ENCODE measurements at places on chromosomes 16 and 17. TPM values are rescaled to one million over a fixed set of nuclear protein-coding genes. Genes with fewer than 3 reads are reported as not detected.

OR1F1 gene
- total RNA-seq: not detected

FNDC8 gene
- total RNA-seq: not detected

GUCY2D gene
- not detected for total RNA-seq

DNA sequence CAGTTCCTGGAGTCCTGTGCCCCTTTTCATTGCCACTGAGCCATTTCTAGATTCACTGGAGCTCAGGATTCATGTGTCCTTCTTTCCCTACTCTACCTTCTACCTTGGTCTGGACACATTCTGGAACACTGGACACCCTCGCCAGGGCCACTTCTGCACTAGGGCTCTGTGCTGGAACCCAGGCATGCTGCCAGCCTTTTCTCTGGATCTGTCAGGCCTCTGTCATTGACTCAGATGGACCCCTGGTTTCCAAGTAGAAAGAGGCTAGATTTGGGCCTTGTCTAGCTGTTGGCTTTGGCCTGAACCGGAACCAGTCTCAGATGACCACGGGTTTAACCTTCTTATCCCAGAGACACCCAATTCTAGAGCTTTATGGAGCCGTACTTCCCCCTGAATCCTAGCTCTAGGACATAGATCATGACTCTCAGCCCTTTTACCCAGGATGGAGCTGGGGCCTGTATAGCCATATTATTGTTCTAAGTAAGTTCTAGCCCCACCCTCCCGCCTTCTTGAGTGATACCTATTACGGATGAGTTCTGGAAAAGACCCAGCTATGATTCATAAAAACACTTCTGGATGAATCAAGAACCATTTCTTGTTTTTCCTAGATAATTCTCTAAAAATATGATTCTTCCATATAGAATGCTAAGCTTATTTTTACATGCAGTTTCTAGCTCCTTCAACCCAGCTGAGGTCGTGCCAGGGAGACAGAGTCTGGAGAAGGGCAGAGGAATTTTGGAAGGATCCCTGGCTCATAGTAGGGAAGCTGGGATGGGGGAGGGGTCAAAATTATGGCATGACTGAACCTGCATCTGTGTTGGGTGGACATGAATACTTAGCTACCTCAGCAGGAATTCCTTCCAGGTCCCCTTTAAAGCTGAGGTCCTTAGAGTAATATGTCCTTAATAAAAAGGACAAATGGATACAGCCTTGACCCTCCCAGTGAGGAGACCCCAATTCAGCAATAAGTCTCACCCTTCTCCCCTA is 1.1 kb upstream of the CHRNB1 start:
- no peak for DNase-seq

DNA sequence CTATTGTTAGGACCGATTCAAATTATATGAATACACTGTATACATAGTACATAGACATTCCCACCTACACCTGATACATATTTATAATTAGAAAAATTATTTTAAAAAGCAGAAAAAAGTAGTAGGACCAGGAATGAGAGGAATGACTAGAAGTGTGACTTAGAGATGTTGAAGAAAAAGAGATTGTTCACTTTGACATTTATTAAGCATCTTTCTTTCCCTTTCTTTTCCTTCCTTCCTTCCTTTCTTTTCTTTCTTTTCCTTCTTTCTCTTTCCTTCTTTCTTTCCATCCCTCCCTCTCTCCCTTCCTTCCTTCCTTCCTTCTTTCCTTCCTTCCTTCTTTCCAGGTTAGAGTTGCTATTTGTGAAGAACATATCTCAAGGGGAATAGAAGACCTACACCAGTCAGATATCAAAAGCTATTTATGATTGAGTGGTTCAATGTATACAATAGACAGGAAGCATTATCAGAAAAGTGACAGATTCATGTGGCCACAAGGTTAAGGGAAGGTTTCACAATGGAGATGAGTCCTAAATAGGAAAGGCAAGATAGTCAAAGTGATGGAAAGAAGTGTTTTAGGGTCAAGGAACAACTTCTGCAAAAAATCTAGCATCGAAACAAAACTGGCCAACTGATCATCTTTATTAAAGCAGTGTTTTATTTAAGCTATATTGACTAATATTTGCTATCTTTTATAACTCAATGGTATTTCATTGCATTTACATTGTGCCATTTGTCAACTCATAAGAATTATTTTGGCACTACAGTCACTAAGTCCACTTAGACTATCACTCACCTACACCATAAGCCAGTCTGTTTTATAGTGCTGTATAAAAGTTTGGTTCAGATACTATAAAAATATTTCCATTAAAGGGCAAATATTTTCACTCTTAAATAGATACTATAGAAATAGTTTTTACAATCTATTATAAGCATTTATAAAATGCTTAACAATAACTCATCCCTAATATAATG is 54.1 kb upstream of the NACA2 start:
- DNase-seq: no peak

- no peak for DNase-seq
These were observed 860.4 kb upstream of the SOX9 start for GRCh38 chr17:71260366-71260940.

DNA sequence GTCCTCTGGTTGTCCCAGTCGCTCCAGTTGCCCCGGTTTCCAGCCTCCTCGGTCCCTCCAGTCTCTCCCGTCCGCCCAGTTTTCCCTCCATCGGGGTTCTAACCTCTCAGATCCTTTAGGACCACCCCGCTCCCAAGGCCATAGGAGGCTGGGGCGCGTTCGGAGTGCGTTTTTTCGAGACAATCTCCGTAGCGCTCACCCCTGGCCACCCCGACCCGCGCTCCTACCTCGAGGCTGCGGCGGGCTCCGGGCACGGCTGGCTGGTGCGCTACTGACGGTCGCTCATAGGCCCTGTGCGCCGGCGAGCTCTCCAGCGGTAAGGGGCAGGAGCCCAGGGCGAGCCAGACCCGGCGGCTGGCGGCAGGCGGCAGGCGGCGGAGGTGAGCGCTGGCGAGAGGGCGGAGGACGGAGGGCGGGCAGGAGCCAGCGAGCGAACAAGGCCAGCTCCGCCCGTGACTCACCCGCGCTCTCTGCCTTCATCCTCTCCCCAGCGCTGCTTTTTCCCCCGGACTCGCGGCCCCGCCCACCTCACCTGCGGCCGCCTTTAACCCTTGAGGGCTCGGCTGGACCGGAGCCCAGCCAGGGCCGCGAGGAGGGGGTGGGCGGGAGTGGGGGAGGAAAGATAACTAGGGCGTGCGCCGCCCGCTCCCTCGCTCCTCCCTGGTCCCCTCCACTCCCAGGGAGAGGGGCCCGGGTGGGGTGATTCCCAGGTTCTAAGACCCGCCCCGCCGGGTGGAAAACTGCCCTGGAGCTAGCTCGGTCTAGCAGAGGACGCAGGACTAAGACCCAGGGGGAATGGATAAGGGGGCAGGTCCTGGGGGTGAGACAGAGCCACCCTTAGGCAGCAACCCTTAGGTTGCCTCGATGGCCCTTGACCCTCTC is at the start of gene SP6:
TSS of gene SP6 (minus strand) at position 472 of the 882 bp plus-strand sequence. CDS start 2,734 bp downstream, outside the sequence.
- peak; percentile 94 for DNase-seq

GLOD4 gene
- 94.8 TPM for total RNA-seq

GRCh38 chr16:88943131-88943664 is 33.8 kb downstream of the CBFA2T3 start:
- DNase-seq: peak; percentile 63

- no peak for DNase-seq
These were observed 4.5 kb downstream of the PLD2 start for GRCh38 chr17:4811471-4811870.

DNA sequence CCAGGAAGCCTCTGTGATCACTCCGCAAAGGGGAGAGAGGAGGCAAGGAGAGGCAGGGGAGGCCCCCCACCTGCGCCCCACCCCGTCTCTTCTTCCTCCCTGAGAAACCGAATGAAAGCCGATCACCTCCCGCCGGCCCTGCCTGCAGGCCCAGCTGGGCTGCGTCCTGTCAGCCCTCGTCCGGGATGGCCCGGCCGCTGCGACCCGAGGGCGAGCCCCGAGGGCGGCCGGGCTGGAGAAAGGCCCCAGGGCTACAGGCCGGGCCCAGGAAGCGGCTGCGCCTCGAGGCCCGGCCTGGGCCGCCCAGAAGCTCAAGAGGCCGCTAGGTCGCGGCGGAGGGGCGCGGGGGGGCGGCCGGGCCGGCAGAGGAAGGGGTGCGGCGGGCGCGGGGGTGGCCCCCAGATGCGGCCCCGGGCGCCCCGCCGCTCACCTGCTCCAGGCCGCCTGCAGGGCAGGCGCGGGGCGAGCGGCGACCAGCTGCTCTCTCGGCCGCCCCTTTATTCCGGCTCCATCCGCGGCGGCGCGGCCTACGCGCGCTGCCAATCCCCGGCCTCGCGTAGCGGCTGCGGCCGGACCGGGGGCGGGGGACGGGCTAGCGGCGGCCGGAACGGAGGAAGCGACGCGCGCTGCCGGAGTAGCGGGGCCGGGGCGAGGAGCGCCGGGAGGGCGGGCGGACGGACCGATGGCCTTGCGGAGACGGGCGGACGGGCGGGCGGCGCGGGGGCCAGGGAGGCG is at the start of gene ZNF319:
TSS of gene ZNF319 (minus strand) at position 702 of the 735 bp plus-strand sequence. CDS start 2,407 bp downstream, outside the sequence.
- DNase-seq: no peak

All from Peyer's patch (tissue), 4 donors.